ENCODE measurements at places on chromosomes 16 and 17.

- DNase-seq: no peak
Observed at GRCh38 chr17:83064021-83064731, 15.2 kb upstream of the METRNL start.

DNA sequence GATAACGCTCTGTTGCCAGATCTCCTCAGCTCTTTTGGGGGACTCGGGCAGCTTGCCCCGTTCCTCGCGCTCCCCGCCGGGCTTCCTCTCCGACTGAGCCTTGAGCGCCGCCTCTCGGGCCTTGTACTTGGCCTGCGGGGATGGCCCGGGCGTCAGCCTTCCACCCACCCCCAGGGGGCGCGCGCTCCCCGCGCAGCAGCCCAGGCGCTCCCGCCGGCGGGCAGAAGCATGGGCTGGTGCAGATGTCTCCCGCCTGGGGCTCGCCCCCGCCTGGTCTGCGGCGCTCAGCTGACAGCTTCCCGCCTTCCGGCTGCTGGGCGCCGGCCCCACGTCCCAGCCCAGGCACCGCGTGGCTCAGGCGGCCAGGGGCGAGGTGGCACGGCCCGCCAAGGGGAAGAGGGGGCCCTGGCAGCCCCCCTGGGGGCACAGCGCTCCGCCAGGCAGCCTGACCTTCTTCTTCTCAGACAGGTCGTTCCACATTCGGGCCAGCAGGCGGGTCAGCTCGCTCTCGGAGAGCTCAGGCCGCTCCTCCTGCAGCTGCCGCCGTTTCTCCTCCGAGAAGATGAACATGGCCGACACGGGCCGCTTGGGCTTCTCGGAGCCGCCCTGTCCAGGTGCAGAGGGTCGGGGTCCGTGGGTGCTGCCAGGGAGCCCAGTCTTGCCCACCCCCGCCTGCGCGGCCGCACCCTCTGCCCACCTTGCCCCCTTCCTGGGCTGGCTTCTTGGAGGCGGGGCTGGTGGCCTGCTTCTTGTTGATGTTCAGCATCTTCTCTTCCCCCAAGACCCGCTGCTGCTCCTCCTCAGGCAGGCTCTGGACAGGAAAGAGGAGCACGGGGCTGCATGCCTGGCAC lies 8.9 kb downstream of the UBTF start:
- DNase-seq: no peak

- no peak for DNase-seq
Observed at GRCh38 chr17:76840443-76840767, 27.8 kb upstream of the MGAT5B start.

DNA sequence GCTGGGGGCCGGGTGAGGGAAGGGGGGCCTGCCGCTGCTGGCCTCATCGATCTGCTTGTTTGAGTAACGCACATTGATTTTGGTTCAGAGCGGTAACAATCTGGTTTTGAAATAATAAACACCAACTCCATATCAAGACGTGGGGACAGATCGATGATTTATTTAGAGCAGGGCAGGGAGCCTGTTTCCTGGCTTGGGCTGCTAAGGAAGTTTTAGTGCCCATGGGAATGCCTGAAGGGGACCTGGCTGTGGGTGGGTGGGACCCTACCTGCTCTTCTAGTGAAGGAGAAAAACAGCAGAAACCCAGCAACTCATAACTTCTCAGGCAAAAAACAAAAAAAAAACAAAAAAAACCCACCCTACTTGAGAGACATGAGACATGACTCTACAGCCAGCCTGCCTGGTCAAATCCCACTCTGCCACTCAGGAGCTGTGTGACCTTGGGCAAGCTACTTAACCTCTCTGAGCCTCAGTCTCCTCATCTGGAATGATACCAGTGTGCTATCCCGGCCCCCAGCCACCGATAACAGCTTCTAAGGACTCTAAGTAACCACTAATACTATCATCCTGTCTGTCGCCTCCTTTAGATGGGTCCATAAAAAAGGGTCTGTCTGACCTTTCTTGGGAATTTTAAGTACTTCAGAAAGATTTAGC lies 66.0 kb downstream of the PIPOX start:
- DNase-seq: no peak

- no peak for DNase-seq
Observed at GRCh38 chr17:44236444-44236991, 17.0 kb upstream of the UBTF start.

DNA sequence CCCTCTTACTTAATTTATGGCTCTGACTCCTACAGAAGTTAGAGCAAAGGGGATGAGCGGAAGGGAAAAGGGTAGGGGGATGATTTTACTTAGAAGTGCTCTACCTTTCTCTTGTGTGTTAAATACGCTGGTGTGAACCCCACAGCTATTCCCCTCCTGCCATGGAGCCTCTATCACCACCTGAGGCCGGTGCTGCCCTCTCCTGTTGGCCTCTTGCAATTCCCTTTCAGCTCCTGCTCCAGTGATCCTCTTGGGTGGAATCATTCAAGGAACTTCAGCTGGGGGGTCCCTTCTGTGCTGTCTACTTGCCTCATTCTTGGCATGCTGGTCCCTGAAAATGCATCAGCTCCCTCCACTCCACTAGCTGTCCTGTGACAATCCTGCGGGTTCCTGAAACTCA lies 41.8 kb upstream of the CDH8 start:
- DNase-seq: peak; percentile 54

DNA sequence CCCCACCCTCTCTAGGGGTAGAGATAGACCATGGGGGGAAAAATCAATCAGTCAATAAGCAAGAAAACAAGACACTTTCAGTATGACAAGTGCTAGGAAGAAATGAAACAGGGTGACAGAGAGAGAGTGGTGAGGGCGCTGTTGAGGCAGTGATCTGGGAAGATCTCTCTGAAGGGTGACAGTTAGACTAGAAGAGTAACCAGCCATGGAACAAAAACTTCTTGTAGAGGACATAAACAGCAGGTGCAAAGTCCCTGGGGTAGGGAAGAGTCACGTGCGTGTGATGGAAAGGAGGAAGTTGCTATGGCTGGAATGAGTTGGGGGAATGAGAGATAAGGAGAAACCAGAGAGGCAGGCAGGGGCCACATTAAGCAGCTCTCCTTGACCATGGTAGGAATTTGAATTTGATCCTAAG lies 16.8 kb upstream of the EMP2 start:
- DNase-seq: no peak

DNA sequence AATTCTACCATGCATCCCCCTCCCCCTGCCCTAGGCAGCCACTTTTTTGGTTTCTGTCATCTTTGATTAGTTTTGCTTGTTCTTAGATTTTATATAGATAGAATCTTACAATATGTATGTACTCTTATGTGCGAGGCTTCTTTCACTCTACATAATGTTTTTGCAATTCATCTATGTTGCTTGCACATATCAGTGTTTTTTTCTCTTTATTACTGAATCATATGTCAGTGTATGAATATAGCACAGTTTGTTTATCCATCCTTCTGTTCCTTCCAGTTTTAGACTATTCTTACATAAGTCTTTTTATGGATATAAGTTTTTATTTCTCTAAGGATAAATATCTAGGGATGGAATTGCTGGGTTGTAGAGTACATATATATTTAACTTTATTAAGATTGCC lies 26.6 kb downstream of the NLK start:
- DNase-seq: no peak

DNA sequence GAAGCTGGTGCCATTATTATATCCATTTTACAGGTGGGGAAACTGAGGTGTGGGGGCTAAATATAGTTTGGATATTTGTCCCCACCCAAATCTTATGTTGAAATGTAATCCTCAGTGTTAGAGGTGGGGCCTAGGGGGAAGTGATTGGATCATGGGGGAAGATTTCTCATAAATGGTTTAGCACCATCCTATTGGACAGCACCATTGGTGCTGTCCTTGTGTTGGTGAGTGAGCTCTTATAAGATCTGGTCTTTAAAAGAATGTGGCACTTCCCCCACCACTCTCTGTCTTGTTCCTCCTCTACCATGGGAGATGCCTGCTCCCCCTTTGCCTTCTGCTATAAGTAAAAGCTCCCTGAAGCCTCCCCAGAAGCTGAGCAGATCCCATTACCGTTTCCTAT lies 119.8 kb upstream of the SEC14L1 start:
- no peak for DNase-seq

GRCh38 chr16:50393858-50394802 lies 25.3 kb upstream of the BRD7 start:
- no peak for DNase-seq

DNA sequence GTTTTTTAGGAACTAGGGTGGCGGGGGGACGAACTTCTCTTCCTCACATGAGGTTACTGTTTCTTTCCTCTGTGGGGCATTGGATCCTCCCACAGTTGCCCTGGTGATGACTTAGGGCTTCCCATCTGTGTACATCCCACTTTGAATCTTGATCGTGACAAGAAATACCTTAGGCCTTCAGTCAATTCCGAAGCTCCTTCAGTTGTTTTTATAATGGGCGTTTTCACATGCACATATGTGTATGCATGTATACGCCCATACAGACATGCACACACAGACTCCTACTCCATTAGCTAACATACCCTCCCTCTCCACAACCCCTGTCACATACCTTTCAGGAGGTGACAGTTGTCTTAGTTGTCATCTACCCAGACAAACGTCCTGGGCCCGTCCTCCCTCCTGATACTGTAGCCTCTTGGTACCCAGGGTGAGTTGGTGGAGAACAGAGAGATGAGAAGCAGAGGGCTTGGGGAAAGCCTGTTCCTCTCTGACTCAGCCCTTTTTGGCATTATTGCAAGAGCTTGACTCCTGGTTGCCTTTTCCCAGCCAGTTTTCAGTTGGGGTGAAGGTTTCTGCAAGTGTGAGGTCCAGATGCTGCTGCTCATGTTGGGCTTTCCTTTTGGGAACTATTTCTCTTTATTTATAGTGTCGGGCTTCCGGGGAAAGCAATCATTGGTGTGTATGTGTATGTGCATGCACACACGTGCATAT lies 2.2 kb upstream of the AOC2 start:
- no peak for DNase-seq

DNA sequence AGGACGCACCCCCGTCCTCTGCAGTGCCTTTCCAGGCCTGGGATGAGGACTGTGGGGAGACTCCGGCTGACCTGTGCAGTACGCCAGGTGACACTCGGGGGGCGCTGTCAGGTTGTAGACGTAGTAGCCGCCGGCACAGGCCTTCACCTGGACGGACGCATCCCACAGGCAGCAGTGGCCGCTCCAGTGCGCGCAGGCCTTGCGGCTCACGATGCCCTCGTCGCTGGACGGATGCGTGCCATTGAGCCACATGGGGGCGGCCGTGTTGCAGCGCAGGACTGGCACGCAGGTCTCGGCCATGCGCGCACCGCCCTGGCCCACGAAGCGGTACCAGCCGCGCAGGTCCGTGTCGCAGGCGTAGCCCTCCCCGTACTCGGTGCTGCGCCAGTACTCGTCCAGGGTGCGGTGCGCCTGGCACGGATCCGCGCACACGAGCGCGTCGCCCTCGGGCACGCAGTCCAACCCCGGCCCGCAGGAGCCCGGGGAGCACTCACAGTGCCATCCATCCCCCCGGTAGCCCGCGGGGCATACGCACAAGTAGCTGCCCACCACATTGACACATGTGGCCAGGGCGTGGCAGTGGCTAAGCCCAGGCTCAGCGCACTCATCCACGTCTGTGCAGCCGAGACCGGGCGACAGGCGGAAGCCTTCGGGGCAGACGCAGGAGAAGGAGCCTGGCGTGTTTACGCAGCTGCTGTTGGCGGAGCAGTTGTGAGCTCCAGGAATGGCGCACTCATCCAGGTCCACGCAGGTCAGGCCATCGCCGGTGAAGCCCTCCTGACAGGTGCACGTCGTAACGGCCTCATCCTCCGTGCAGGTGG lies 3.9 kb downstream of the UMOD start:
- DNase-seq: no peak

GRCh38 chr17:50203604-50204345 lies 2.3 kb upstream of the COL1A1 start:
- DNase-seq: no peak

- no peak for DNase-seq
Observed at GRCh38 chr17:32104158-32104557, 38.1 kb upstream of the RHOT1 start.

DNA sequence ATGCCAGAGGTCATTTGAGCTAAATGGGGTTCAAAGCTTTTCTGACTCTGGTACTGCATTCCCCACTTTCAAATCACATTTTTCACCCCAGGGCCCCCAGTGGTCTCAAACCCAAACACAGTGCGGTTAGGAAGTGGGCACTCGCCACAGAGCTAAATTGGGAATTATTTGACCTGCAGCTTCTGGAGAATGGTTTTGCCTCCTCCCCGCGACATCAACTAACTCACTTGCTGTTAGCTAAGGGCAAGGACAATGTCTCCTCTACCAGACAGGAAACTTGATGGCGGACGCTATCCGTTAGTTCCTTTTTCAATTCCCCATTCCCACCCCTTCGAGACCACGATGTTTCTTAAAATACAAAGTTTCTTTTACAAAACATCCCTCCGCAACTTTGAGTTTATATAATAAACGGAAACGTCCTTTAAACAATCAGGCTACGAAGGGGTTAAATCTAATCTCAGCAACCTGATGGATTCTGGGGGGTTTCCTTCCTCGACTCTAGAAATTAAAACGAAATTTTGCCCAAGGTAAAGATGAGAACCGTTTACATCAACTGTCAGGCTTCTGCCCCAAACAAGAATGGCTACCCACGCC lies 500 bp upstream of the KAT7 start:
- DNase-seq: no peak

DNA sequence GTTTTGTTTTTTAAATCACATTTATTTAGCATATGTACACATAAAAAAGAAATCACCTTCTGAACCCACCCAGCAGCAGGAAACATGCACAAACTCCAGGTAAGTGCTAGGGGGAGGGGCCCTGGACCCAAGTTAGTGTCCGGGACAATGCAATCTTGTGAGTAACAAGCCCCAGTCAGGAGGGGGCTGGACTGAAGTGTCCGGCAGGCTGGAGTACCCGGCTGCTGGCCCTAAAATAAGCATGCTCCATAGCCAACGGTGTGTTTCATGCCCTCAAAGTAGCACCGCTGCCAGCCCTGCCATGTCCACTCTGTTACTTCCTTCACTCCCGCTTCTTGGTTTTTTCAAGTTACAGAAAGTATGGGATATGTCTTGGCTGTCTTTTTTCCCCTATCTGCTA lies 102.1 kb downstream of the SPAG9 start:
- no peak for DNase-seq

DNA sequence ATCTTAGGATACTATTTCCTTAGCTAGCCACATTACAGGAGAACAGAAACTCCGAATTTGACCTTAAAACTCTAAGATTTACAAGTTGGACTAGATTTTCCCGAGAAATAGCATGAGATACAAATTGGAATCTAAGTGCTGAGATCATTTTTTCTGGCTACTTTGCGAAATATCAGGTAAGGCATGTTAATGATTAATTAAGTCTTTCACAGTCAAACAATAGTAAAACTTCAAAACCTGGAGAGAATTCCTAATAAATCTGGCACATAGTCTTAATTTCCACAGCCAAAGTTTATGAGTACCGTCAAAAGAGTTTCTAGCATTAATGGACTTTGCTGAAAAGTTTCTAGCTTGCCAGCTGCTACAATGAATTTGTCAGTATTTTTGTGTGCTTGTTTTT lies 379.5 kb upstream of the TOM1L1 start:
- no peak for DNase-seq

DNA sequence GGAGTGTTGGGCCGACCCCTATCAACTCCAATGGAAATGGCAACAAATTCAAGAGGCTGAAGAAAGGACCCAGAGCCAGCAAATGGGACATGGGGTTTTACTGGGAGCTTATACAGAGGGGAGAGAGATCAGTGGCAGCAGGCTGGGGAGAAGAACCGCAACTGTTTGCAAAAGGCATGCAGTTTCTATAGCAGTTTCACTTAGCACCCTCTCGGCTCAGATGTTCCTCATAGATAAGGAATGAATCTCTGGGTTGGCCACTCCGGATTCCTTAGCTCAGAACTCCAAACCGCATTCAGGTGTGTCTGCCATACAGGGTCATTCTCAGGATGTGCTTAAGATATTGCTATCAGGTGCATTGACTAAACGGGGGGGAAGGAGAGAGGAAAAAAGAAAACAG lies 71.1 kb upstream of the RPL38 start:
- DNase-seq: no peak

GRCh38 chr17:50800196-50800700 lies 32.9 kb upstream of the ANKRD40CL start:
- DNase-seq: no peak

Measured in iPS DF 6.9 (cell line).